ENCODE measurements at places on chromosomes 3 and 15.

GRCh38 chr15:79170256-79170664 is 79.7 kb upstream of the RASGRF1 start:
- no peak for DNase-seq

- DNase-seq: no peak
Observed at GRCh38 chr3:179898024-179898423, 138.7 kb downstream of the PEX5L start.

- DNase-seq: no peak
Observed at GRCh38 chr3:129022114-129023007, 21.3 kb downstream of the EFCC1 start.

DNA sequence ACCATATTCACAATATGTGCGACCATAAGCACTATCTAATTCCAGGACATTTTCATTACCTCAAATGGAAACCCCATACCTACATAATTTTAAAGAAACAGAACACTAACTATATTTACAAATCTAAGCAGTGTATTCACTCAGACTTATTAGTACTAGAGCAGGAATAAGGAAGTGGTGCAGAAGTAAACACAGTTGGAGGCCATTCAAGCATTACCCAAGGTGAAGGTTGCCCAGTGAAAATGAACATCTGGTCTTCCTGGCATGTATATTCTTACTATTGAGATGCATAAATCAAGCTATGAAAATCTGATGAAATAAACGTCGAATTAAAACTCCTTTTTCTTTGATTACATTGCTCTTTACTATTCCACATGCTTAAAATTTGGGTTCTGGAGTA is 78.9 kb upstream of the TTC14 start:
- no peak for DNase-seq

Data from activated naive CD8-positive, alpha-beta T cell treated with anti-CD3 and anti-CD28 coated beads, Interleukin-2, amount 10 ng/mL, durations not matched to agents 7 days and 5 days (primary cell).